ENCODE measurements at places on chromosomes 7 and 10.

DNA sequence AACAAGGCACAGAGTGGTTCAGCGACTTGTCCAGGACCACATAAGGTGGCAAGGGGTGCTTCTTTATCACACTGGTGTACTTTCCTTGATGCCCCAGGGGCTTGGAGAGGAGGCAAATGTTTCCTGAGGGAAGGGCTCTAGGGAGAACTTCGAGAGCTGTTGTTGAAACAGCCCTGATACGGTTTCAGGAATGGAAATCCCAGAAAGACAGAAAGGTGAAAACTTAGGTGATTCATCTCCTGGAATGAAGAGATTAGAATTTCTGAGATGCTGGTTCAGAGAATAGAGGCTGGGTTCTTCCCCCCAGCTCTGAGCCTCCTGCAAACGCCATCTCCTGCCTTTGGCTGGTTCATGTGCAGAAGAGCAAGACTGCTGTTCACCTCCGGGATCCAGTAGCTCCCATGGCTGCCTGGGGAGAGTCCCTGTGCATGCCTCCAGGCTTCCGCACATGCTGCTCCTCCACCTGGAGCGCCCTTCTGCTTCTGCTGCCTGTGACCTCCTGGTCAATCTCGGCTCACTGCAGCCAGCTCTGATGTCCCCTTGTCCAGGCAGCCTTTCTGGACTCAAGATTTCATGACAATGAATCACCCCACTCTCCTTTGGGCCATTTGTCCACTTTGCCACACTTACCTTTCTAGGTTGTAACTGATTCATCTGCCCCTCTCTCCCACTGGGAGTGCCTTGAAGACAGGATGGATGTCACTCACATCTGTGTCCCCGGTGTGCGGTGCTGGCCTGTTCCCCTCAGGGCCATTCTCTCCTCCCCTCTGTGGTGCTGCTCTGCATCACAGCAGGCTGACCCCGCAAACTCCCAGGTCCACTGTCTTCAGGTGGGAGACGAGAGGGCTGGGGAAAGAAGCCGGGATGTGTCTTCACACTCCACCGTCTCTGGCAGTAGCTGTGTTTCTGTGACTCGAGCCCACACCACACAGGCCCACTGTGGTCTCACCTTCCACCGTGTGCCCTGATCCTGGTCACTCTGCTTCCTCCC lies 3.6 kb upstream of the CDH23 start:
- DNase-seq = no peak

GRCh38 chr10:99965700-99966099 lies 44.0 kb downstream of the DNMBP start:
- DNase-seq = no peak

DNA sequence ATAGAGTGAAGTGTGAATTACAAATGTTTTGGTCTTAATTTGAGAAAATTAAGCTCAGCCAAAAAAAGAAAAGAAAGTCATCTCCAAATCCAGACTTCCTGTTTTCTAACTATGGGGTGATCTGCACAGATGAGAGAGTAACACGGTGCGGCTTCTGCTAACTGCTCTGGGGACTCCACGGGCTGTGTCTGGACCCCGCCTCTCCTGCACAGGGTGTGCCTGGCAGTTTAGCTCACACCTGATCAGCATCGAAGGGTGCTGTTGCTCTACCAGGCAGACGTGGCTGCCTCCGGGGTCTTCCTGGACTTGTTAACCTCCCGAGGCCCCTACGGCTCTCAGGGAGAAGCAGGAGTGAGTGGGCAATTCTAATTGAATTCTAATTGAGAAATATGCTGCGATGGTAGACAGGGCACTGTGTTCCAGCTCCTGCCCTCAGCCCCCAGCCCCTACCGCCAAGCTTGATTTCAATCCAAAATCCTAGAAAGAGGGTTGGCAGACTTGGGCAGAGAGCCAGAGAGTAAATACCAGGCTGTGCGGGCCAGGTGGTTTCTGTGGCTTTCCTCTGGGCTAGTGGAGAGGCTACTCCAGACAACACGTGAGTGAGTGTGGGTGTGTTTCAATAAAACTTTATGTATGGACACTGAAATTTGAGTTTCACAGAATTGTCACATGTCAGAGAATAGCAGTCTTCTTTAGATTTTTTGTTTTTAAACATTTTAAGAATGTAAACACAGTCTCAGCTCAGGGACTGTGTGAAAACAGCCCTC lies 13.4 kb downstream of the SHH start:
- no peak for DNase-seq

GRCh38 chr10:92493362-92493761 lies 80.5 kb downstream of the IDE start:
- no peak for DNase-seq

DNA sequence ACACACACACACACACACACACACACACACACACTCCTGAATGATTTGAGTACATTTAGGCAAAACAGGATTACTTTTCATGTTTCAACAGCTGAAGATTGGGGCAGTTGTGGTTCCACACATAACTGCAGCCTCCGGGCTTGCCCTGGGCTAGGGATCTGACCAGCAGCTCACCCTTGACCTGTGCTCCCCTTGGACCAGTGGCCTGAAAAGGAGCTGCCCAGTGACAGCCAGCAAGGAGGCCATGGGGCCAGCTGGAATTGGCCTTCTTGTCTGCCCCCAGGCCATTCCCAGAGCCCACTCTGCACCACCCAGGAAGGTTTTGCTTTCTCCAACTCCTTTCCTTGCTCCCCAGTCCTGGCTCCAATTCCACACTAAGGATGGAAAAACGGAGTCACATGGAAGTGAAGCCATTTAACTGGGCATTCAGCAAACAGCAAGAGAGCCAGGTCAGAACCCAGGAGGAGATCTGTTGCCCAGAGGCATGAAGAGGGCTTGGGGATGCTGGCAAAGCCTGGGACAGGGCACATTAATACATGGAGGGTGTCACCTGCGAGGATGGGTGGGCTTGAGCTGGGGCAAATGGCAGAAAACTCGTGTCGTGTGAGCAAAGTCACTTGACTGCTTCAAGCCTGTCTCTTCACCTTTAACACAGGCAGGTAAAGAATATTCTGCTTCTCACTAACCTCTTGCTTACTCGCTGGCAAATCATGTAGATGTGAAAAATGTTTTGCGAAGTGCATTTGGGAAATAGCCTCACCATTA lies 61.5 kb upstream of the GDF10 start:
- DNase-seq = no peak

GRCh38 chr10:6327961-6328698 lies 125.4 kb downstream of the PFKFB3 start:
- DNase-seq = no peak

DNA sequence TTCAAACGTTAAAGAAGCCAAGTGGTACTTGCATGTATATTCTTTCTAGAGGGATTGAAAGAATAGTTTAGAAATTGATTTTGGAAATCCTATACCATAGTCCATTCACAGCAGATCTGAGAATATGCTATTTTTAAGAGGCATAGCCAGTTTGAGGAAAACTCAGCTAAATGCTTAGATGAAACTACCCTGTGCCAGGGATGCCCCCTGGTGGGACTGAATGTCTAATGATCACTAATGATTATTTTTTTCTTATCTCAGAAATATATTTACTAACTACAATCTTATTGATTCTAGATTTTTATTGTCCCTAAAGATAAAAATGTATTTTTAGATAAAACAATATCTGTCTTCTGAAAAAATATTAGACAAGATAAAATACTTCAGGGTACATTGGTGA lies 844.9 kb upstream of the PHF14 start:
- DNase-seq = no peak
